ENCODE measurements at places on chromosomes 12 and 14.

- no peak for DNase-seq
Measured at GRCh38 chr12:47296828-47297227, 217.1 kb upstream of the AMIGO2 start.

- no peak for DNase-seq
Measured at GRCh38 chr14:24613241-24613640, 3.8 kb upstream of the GZMH start.

DNA sequence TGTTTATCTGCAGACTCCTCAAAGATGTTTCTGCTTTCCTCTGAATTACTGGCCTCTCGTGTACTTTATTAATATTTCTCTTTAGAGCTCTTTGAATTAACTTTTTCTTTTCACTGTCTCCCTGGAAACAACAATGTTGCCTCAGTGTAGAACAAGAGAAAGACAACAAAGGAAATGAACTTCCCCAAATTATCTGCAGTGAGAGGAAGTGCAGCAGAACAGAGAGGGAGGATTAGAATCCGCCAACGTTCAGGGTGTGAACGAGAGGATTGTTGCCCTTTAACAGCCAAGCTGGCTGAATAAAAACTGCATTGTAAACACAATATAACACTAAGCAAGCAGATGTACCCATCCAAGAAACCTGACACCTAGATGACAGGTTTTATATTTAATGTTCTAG, 375.9 kb downstream of the GALC start:
- DNase-seq, result no peak

GRCh38 chr14:72855913-72856312, 38.0 kb downstream of the DPF3 start:
- no peak for DNase-seq

- no peak for DNase-seq
Measured at GRCh38 chr12:69457433-69457832, 12.8 kb upstream of the FRS2 start.

DNA sequence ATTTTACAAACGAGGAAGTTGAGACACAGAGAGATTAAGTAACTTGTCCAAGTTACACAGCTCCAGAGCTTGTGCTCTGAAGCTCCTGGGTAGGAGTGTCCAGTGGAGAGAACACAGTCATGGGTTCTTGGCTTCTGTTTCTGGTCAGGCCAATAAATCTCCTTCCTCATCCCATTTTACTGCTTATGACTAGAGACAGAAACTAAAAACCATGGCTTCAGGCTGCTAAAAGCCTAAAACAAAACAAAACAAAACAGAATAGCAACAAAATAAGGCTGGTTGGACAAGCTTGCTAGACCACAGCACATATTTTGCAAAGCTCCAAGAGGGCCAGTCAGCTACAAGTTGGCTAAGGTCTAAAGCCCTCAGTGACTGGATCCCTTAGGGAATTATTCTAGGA, 49.8 kb downstream of the PTGER2 start:
- no peak for DNase-seq

DNA sequence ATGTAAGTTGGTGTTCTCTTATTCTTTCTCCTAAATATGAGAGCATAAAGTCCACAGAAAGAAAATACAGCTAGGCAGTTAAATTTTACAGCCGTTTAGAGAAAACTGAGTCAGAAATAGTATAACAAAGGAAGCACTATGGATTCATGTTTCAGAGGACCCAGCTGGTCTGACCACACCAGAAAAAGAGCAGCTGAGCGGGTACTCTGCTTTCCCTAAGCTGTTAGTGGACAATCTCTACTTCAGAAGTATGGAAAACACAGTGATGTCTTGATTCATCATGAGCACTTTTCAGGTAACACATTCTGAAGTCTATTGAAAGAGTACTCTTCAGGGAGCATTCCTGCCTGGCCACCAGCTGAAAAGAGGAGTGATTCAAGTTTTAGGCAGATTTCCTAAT, 12.4 kb downstream of the PPM1H start:
- DNase-seq, result no peak

- DNase-seq, result no peak
Measured at GRCh38 chr12:25695574-25695973, 142.5 kb upstream of the LMNTD1 start.

GRCh38 chr12:76030341-76031080, 1.1 kb downstream of the PHLDA1 start:
- no peak for DNase-seq

Data from NCI-H345 (cell line).